ENCODE measurements at places on chromosomes 2 and 18. TPM values are rescaled to one million over a fixed set of nuclear protein-coding genes. Genes with fewer than 3 reads are reported as not detected.

GRCh38 chr2:39024833-39025232 is 96.0 kb downstream of the SOS1 start:
- no peak for DNase-seq

DNA sequence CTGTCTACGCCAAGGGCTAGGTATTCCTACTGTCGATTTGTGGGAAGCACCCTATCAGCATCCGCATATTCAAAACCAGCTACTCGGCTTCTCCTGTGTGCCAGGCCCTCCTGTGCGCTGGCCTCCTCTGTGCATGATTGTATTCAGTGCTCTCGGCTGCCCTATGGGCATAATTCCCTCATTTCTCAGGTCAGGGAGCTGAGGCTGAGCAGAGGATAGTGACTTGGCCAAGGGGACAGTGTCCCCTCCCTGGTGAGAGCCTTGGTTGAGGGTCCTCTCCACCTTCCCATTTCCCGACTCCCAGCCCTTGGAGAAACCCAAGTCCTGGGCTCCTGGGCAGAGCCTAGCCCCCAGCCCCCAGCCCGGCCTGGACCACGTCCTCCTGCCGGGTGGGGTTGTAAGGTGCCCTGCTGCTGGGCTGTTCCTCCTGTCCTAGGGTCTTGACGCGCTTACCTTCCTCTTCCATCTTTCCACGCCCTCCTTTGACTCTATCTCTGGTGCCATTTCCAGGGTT is 6.3 kb upstream of the HS6ST1 start:
- DNase-seq = no peak

DNA sequence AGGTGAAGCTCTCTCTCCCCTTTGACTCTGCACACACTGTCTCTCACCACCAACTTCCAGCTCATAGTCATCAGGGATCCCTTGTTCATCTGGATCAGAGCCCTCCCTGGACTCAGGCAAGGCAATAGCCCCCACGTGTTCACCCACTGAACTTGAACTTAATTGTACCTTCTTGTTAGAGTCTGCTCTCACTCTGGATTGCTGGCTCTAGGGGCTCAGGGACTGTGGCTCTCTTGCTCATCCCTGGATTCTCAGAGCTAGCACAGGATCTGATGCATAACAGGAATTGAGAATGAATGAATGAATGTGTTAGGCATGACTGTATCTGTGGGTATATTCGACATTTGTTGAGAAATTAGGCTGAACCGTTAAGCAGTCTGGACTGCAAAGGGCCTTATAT is 16.7 kb upstream of the ASAP2 start:
- DNase-seq = no peak

GRCh38 chr2:58569475-58570185 is 328.5 kb upstream of the FANCL start:
- DNase-seq = no peak

GRCh38 chr18:250685-251084 is 17.2 kb downstream of the THOC1 start:
- no peak for DNase-seq

DNA sequence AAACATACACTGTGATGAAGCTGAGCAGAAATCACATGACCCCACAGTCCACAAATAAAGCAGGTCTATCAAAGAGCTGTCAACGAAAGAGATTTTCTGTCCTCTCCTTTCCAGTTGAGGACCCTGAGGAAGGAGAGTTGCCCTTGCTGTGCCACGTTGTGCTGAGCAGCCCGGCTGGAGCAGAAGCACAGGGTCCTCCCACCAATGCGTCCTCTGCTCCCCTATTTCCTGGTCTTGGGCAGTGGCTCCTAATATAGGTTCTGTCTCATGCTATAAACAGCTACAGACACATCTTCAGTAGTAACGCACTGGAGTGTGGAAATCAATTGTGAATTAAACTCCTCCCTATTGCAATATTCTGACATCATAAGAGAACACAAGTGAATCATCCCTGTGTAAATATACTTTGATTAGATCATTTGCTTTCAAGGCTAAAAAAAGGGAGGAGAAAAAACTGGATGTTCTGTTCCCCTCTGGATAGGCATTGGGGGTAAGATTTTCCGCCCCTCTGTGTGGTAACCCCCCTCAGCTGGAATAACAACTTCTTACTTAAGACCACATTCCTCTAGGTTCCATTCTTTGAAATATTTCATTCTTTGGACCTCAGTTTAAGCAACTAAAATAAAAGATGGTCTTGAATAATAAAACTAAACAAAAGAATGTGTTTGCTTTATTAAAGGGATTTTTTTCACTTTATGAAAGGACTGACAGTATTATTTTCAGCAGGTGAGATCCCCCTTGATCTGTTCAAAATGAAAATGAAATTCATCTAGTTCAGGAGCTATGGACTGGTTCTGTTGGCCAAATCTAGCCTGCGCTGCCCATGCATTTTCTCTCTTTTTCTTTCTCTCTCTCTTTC is 8.3 kb upstream of the RHOB start:
- DNase-seq = no peak

GRCh38 chr2:50748671-50749070 is 283.3 kb downstream of the NRXN1 start:
- no peak for DNase-seq

DNA sequence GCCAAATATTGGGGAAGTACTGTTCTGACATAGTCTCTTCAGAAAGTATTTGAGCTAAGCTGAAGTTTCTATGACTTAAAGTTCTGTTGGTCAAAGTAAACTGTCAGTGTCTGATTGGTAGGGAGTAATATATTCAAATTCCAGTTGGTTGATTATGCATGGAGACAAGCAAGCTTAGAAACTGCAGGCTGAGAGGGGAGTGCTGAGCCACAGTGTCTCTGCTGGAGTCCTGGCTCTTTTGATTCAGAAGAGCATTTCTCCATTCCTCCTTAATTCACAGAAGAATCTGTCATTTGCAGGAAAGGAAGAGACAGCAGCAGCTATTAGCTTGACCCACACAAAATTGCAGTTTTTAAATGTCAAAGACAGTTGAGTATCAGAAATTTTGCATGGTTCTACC is 201.4 kb upstream of the TMEM200C start:
- DNase-seq = no peak

DNA sequence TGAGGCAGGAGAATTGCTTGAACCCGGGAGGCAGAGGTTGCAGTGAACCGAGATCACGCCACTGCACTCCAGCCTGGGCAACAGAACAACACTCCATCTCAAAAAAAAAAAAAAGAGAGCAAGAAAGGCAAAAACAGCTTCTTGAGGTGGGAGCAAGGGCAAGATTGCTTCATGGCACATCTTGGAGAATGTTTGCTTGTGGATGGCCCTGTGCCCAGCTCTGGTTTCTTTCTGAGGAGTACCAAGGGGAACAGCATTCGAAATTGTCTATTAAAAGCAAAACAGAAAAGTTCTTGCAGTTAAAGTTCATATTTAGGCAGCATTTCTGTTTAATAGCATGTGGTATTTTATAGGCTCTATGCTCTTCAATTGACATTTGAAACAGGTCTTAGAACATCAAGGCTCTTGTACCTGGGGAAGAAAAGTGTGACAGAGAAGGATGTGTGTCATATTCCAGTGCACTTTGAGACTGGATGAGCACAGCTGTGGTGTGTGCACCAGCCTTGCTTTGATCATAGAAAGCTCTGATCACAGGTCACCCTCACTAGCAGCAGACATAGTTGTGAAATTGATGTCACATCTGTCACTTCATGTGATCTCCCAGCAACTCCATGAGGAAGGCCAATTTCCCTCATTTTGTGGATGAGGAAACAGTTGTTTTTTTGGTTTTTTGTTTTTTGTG is 154.3 kb downstream of the UXS1 start:
- DNase-seq = no peak

DNA sequence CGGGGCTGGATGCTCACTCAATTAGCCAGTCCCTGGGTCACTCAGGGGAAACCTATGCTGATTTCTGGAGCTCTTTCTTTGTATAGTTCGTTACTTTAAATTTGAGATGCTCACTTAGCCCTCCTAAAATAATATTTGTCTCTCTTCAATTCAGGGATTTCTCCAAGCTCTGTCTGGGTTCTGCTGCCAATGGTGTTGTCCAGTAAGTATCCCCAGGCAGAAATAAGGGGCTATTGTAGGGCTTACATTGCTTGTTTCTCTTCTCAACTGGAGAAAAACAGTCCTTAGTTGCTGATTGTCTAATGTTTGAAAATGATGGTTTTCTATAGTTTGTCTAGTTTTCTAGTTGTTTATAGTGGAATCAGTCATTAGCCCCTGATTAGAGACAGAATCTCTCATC is 5.0 kb downstream of the RAB6C start:
- no peak for DNase-seq

- no peak for DNase-seq
Measured at GRCh38 chr2:106830191-106830590, 55.8 kb downstream of the ST6GAL2 start.

GRCh38 chr2:124908411-124908810 is 883.3 kb downstream of the CNTNAP5 start:
- DNase-seq = no peak

DNA sequence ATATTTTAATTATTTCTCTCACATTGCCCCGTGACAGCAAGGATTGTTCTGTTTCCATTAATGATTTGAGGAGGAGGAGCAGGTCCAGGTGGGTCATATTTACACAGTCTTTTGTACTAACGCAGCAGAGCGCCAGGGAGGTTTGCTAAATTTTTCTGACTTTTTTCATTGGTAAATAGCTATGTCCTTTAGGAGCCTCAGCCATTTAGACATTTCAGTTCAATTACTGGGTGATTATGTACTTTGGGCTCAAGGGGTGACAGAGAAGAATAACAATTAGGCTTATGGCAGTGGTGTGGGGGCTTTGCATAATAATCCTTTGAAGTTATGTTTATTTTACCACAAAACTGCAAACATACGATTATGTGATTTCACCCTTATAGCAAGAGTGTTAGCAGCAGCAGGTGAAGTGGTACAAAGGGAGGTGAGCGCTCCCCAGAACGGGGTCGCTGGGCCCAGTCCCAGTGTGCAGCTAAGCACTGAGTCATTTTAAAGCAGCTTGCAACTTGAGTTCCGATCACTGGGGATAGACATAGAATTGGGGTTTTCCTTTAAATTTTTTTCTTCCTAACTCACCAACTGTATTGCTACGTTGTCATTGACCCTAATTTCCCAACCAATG is 80.3 kb downstream of the TSHZ1 start:
- no peak for DNase-seq

DNA sequence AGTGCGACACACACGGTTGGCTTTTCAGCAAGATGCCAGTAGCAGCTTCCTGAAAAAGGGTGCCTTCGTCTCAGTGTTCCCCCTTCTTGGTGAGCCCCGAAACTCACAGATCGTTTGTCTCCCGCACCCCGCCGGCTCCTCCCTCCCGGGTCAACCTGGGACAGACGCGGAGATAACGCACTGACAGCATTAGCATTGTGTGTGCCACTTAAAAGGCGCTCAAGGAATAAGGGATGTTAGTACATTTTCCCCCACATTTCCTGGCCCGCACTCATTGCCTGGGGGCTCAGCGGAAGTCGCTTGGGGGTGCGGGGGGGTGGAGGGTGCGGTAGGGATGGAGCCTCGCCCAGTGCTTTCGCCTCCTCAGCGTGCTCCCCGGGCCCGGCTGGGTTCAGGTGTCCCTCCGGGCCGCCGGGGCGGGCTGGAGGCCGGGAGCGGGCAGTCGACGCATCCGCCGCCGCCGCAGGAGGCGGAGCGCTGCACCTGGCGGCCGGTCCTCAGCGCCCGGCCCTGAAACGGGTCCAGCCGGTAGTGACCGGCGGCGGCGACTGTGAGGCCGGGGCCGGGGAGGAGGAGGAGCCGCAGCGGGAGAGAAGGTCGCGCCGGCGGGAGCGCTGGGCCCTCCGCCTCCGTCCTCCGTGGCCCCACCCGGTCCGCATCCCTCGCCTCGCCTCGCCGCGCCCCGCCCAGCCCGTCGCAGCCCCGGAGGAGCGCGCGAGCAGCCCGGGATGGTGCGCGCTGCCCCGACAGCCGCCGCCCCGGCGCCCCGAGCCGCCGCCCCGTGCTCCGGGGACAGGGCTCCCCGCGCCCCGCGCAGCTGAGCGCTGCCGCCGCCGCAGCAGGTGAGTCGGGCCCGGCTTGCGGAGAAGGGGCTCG is at the start of gene MFSD6:
MFSD6 (plus strand) TSS at position 694 of the 876 bp plus-strand sequence. CDS start 27,675 bp downstream, outside the sequence.
- DNase-seq = no peak

DNA sequence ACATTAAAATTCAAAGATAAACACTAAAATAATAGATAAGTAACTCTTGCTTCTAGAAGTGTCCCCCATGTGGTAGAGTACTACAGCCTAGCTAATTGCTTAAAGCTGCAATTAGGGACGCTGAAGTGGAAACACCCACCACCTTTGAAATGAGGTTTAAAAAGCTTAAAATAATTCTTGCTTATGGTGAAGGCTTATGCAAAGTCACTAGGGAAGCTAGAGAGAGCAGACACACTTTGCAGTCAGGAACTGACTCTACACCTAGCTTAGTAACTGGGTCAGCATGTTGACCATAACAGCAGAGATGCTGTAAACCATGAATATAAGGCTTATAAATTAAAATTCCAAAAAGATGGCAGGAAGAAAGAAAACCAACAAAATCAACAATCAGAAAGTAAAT is 65.4 kb upstream of the DSG1 start:
- DNase-seq = no peak

DNA sequence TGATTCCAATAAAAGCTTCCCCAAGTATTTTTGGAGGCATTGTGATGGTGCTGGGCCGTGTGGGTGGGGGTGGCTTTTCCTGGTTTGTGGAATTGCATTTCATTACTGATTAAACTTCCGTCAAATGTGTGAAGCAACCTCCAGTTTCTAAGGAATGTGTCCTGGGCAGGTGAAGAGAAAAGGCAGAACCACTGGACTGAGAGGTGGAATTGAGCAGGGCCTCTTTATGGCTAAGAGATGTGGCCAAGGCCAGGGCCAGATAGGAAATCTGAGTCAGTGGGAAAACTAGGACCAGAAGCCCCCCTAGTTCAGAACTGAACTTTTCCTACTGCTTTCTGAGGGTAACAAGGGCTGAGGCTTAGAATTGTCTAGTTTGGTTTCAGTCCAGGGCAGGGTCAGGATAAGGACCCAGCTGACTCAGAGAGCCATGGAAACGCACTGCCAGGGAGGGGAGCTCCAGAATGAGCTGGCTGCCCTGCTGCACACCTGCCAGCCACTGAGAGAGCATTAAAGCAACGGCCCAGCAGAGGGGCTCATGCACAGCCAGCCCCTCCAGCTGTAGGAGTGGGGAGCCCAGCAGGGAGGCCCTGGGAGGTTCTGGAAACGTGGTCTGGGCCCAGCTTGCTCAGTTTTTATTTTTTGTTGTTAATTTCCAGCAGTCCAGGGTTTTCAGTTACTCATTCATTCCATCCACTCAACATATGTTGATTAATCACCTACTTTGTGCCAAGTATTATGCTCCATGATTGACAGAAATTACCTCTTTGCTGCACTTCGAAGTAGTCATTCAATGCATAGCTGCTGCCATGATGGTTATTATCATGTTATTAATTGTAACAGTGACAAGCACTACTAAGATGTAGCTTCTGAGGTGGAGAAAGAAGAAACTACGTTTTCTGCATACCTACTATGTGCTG is 156.1 kb downstream of the MSH2 start:
- DNase-seq = no peak

- no peak for DNase-seq
Measured at GRCh38 chr2:170156592-170156991, 21.4 kb upstream of the MYO3B start.

- DNase-seq = no peak
Measured at GRCh38 chr2:140791802-140792201, 1339.0 kb downstream of the LRP1B start.

GRCh38 chr18:7317804-7318231 is 86.9 kb downstream of the LRRC30 start:
- no peak for DNase-seq

Gene GAREM1
- 0.40 TPM for total RNA-seq

Gene RAD51AP2
- total RNA-seq = not detected

Gene FAM168B
- total RNA-seq = 113 TPM

Gene DCTN1
- total RNA-seq = 172 TPM

Gene PROKR1
- not detected for total RNA-seq

Gene ATP8B1
- total RNA-seq = 108 TPM

Gene CIDEA
- total RNA-seq = 0.20 TPM

Gene MPPE1
- 14.8 TPM for total RNA-seq

Data from pulmonary artery endothelial cell (primary cell).